ENCODE measurements at places on chromosomes 4 and X.

DNA sequence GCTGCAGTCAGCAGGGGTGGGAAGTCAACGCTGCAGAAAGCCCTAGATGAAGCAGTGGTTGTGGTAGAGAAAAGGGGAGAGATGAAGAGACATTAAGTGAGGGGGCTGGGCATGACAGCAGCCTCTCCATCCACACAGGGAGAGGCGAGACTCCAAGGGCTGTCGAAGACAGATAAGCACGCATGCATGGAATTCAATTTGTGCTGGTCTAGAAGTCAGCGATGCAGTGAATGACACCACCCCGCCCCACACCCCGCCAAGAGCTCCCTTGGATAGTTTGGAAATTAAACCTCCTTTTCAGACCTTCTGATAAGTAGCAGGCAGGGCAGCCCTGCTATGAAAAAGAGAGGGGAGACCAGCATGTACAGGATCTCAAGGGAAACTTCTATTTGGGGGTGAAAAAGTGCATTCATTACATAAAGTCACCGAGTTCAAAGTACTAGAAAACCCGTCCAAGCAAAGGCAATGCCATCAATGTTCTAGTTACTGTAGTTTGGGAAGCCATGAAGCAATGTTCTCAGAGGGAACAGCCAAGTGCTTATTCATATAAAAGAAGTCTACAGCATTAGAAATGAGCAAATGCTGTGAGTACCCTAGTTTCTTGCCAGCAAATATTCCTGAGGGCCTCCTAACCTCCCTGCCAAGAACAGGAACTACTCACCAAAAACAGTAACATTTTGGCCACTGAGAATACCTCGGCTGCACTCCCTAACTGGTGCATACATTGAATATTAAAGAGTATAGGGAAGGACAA is 152.3 kb upstream of the ANXA10 start:
- DNase-seq = no peak

DNA sequence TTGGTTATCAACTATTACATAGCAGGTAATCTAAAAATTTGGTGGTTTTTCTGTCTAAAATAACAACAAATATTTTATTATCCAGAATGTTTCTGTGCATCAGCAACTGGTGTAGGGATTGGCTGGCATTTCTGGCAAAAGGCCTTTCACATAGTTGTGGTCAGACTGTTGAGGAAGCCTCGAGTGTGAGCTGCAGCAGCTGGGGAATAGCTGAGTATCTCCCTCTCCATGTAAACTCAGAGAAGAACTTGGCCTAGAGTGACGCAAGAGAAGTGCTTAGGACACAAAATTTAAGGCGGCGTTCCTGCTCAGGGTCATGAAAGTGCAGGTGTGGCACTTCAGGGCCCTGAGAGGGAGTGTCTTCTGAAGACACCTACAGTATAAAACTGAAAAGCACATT is 558.9 kb downstream of the SPOCK3 start:
- DNase-seq = no peak

- no peak for DNase-seq
Observed at GRCh38 chrX:38278682-38279081, 48.6 kb downstream of the RPGR start.

DNA sequence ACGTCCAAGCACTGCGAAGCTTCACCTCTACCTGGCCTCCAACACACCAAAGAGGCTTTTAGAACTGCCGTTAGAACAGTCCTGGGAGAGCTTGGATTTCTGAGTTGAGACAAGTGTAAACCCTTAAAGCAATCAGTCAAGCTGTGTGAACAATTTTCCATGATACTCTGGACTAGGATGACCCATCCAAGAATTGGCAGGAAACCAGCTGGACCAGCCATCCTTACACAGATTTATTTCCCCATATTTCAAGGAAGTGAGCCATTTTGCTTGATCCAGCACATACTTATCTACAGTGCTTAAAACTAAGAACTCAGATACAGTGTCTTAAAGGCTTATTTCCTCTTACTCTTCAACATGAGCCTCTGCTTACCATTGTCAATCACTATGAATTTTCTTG is 340.7 kb upstream of the HS3ST1 start:
- DNase-seq = peak; percentile 42

DNA sequence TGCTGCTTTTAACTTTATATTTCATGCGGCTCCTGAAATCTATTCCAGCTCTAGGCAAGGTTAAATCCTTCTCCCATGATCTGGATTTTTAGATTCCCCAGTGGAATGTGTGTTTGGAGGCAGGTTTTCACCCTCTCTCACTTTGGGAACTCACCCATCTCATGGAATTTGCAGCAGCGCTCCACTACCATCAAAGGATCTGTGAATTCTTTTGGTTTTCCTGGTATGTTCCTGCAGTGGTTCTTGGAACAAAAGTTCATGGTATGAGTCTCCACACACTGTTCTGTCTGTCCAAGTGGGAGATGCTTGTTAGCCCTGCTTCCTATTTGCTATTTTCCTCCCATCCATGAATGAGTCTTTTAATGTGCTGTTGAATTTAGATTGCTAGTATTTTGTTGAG is 14.0 kb downstream of the APOOL start:
- DNase-seq = no peak

- DNase-seq = no peak
Observed at GRCh38 chr4:792626-793092, 33.3 kb downstream of the CPLX1 start.

DNA sequence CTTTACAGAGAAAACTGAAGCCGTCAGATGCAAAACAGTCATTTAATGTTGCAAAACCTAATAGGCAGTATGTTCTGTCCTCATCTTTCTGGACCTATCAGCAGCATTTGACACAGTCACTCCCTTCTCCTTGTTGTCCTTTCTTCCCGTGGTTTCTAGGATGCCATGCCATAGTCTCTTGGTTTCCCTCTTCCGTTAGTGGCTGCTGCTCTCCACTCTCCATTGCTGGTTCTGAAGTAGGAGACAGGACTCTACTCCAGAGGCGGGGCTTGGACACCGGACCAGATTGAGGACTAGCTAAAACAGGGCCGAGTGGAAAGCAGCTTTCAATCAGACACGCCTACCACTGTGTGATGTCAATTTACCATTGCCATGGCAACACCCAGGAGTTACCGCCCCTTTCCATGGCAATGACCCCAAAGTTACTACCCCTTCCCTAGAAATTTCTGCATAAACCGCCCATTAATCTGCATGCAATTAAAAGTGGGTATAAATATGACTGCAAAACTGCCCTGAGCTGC is 88.8 kb upstream of the CCDC160 start:
- DNase-seq = no peak

DNA sequence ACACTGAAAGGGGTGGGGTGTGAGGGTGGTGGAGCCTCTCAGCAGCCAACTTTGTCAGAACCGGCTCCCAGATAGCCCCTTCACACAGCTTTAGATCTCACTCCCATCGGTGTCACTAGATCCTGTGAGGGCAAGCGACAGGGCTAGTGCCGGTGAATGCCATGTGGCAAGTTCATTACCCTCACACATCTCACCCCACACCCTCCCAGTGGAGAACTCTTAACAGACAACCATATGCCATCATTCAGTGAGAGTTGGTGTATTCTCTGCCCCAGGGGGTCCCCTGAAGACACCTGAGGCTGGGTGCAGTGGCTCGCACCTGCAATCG is 15.3 kb downstream of the SEPTIN6 start:
- no peak for DNase-seq

GRCh38 chr4:145760961-145761929 is 81.3 kb downstream of the C4orf51 start:
- DNase-seq = no peak

DNA sequence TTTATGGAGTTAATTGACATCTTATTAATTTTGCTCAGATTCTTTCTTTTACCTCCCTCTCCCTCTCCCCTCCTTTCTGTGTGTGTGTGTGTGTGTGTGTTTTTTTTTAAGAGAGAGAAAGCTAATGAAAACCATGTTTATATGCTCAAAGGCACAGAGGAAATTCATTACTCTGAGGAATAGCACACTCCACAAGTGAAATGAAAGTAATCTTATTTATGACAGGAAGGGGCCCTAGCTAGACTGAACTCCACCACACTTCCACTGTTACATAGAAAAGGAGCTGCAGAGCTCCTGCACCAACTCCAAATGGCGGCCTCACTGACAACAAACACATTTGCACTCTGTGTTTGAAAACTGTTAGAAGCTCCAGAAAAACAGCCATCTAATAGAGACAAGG is 150.6 kb downstream of the RASL11B start:
- DNase-seq = no peak

DNA sequence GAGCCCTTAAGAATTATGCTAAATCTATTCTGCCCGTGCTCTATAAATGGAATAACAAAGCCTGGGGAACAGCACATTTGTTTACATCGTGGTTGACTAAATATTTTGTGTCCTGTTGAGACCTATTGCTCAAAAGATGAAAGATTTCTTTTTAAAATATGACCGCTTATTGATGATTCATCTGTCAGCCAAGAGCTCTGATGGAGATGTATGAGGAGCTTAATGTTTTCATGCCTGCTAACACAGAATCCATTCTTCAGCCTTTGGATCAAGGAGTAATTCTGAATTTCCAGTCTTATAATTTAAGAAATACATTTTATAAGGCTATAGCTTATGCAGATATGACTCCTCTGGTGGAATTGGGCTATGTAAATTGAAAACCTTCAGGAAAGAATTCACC is 271.3 kb upstream of the FAT4 start:
- no peak for DNase-seq

- peak; percentile 66 for DNase-seq
Observed at GRCh38 chrX:41449615-41450014, 2.5 kb downstream of the NYX start.

DNA sequence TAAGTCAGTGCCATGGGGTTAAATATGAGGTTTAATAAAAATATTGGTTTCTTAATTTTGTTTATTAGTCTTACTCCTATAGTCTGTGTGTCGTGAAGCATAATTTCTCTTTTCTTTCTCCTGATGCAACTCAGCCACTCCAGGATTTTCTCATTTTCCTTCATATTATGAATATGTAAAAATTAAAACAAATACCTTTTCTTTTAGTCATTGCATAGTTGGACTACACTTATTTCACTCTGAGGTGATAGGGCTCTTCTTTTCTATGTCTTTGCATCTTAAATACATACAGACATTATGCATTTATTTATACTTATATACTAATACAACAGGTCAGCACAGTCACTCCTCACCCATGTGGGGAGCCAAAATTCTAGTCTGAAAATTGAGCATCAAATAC is 19.1 kb downstream of the GALNT7 start:
- no peak for DNase-seq

DNA sequence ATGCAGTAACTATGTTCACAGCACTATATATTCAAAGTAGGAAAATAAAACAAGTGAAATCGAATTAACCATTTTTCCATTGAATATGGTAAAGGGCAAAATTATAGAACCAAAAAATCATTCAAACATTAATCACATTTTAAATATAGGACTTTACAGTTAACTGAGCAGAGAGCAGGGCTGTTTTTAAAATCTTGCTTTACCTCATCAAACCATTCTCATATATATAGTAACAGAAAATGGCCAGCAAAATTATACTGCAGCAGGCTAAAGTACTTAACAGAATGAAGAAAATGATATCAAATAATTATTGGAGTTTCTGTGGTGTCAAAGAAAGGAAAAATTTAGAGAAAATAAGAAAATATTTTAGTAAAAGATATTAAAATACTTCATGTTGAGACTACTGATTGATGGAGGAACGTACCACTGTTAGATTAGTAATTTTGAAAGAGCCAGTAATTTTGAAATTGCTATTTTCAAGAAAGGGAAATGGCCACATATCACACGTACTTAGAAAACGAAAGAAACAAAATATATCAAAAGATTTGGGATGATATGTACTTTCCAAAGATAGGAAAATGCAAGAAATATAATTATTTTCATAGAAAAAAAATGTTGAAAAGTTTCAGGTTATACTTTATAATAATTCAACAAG is 813.7 kb downstream of the DMD start:
- DNase-seq = no peak

DNA sequence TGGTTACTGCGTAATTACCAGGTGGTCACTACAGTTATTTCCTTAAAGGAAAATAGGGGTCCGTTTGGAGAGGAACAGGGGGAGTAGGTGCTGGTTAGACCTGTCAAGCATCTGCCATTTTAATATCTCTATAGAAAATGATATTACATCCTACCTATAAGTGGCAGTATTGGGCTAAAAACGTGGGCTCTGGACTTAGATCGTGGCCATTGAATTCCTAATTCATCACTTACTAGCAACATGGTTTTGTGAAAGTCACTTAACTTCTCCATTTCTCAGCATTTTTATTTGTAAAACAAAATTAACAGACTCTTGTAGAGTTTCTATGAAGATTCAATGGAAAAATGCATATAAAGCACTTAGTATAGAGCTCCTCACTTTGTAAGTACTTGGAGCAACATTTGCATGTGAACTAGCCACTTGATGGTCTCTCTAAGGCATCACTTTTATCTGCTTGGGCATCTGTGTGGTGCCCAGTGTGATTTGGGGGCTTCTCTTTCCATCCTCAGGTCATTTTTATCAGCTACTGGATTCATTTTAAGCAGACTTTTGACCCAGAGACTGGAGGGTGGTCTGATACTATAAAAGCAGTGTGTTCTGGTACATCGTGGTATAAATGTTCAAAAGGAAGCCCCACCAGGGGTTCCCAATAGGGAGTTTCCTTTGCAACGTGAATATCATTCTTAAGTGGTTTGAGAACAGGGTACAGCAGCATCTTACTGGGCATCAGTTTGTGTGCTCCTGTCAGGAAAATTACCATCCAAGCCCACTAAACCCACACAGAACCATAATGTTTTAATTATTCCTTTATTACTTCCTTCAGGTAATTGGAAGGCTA is 42.7 kb upstream of the RASSF6 start:
- no peak for DNase-seq

GRCh38 chr4:112213091-112213490 is 18.5 kb upstream of the AP1AR start:
- no peak for DNase-seq

DNA sequence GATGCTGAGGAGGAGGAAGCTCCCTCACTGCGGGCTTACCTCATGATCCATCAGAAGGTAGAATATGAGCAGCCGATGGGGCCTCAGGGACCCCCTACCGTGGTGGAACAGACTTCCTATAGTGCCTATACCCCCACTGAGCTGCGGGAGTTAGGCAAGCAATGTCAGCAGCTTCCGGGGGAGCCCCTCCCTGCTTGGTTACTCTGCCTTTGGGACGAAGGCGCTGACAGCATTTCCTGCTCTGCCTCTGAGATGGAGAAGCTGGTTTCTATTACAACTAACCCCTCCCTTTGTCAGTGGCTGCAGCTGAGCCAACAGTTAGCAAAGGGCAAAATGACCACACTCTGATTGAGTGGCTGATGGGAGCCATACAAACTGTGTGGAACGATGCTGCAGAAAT is 430.7 kb downstream of the IDS start:
- peak; percentile 6 for DNase-seq

DNA sequence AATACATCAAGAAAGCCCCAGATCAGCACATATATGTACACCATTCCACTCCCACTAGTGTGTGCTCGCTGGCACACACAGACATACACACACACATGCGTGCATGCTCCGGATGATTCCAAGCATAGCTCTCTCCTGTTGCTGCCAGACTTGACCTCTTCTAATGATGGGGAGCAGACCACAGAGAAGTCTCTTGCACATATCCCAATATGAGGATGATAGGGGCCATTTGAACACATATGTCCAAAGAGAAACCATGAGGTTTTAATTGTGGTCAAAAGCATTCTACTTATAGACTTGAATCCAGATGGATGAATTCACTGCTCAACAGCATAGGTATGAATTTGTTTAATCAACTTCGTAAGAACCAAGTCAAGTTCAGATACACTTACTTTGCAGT is 214.9 kb downstream of the AFF2 start:
- no peak for DNase-seq
